ENCODE measurements at places on chromosomes 2 and 18.

GRCh38 chr2:20207051-20207450 lies 17.9 kb downstream of the SDC1 start:
- DNase-seq: no peak

DNA sequence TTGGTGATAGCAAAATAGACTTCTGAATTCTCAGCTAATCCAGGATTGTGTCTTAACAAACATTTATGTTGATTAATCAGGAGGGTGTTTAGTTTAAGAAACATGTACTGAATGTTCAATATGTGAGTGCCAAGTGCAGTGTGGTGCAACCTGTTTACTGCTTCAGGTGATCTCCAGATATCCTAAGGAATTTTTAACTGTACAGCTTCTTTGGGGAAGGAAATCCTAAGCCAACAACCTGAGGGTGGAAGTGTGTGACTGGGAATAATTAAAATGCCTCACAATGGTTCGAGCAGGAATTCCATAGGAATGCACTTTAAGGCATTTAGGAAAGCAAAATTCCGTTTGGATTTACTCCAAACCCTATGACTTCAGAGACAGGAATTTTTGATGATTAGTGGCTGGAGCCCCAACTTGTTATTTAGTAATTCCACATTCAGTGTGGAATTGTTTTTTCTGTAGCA lies 16.4 kb downstream of the CRIM1 start:
- no peak for DNase-seq

DNA sequence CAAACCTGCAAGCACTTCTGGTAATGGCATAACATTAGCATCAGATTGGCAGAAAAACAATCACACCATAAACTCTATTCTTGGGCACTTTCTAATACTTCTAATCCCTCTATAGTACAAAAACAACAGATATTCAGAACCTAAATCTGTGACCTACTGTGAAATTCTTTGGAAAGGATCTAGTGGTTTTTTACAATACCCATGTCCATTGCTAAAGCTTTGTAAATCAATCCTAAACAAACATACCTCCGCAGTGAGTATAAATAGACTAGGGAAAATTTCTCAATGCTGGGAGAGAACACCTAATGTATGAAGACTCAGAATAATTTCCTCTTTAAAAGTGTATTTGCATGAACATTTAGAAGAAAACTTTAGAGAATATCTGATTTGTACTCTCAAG lies 1098.5 kb upstream of the DDX18 start:
- no peak for DNase-seq

DNA sequence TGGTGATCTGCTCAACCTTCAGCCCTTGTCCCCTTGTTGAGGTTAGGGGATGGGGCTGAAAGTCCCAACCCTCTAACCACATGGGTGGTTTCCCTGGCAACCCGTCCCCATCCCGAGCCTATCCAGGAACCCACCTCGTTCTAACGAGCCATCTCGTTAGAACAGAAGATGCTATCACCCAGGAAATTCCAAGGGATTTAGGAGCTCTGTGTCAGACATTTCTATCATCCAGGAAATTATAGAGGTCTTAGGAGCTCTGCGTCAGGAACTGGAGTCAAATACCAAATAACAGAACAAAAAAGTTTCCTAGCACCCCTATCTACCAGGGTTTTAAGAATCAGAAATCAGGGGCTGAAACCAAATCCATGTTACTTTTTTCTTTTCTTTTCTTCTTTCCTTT lies 90.3 kb upstream of the LCLAT1 start:
- no peak for DNase-seq

Data from activated CD4-positive, alpha-beta T cell treated with anti-CD3 and anti-CD28 coated beads for 24 hours (primary cell).